Activated CD8-positive, alpha-beta memory T cell treated with anti-CD3 and anti-CD28 coated beads for 24 hours (primary cell): ENCODE measurements at places on chromosomes 5 and 9.
A peak's percentile ranks its signal among the peaks of the same experiment; 100 is the strongest.

DNA sequence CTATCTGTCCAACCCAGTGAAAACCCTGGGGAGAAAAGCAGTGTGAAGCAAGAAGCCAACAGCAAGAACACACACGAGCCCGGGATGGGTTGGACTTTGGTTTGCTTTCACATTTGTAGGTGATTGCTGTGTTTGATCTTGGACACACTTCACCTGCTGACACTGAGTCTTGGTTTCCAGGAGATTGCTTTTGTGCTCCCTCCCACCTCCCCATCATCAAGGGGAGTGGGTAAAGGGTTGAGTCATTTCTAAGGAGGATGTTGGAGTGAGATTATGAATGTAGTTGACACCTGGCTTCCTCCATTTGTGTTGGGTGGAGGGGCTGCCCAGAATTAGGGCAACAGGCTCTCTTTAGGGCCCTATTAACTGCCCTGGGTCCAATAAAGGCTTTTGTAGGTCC lies 37.5 kb downstream of the ANKDD1B start:
- no peak for DNase-seq

DNA sequence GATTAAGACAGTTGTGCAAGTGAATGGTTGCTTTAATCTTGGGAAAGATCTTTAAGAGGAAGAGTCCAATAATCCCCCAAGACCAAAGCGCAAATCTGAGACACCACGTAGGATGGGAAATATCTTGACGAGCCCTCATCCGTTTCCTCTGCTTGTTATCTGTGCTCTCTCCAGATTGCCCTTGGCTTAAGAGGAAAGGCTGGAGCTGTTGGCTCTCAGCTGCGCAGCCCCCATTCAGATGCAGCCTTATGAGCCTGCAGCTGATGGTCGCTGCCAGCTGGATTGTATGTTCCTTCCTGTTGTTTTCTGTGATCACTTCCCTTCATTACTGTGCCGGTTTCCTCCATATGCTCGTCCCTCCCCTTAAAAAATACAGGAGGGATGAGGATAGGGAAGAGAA lies 47.7 kb downstream of the PWWP2A start:
- no peak for DNase-seq

DNA sequence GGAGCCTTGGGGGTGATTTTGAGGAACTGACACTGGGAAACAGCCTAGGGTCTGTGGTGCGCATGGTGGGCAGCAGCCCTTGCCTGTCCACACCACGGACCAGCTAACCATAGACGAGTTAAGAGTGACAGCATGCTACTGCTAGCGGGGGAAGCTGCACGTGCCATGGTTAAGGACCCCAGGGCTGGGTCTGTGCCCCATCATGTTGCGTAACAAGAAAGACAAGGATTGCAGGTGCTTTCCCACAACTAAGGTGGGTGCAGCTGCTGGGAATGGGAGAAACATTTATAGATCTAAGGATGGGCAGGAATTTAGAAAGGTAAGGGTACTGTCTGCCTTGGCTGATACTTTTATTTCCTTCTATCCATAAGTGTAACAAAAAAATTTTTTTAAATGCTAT lies 17.9 kb upstream of the KCNMB1 start:
- DNase-seq = no peak

- no peak for DNase-seq
Measured at GRCh38 chr9:134128727-134129679, 6.9 kb upstream of the WDR5 start.

DNA sequence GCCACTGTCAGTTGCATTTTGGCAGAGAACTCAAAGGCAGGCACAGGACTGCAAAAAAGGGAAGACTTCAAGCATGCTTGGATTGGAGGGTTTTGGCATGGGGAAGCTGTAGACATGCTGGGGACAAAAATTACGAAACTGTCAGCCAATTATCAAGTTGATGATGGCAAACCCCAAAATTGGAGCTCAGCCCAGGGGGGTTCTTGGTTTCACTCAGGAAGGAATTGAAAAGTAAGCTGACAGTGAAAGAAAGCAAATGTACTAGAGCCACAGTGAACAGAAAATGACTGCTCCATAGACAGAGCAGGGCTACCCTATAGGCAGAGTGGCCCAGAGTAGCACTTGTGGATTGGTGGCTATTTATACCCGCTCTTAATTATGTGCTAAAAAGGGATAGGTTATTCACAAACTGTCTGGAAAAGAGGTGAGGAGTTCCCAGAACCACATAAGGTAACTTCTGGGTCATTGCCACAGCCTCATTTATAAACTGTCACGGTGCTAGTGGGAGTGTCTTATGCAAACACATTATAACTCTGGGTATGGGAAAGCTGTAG lies 14.6 kb upstream of the CFAP95 start:
- no peak for DNase-seq

DNA sequence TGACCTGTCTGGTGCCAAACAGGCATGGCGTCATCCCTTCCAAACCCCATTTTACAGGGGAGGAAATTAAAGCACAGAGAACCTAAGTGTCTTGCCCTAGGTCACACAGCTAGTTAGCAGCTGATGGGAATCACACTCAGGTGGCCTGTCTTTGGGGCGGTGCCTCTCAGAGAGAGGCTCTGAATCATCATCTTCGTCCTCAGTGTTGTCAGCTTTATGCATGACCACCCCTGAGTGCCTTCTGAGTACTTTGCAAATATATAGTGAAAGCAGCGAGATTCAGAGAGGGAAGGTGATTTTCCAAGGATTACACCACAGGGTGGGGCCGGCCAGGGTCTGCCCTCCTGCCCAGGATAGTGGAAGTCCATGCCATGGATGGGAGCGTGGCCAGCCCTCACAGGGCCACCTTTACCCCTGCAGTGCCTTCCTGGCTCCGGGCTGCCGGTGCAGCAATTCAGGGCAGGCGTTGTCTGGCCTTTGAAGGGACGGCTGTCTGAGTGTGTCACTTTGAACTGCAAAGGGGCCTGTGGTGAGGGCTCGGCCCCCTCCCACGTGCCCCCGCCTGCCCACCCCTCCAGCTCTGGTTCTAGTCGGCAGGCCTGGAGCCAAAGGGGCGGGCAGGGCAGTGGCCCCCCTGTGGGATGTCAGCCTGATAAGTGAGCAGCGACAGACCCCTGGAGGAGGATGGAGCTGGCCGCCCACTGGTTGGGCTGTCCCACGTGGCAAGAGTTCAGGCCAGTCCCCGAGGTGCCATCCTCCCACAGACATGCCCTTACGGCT lies 16.9 kb downstream of the LMX1B start:
- DNase-seq = no peak

DNA sequence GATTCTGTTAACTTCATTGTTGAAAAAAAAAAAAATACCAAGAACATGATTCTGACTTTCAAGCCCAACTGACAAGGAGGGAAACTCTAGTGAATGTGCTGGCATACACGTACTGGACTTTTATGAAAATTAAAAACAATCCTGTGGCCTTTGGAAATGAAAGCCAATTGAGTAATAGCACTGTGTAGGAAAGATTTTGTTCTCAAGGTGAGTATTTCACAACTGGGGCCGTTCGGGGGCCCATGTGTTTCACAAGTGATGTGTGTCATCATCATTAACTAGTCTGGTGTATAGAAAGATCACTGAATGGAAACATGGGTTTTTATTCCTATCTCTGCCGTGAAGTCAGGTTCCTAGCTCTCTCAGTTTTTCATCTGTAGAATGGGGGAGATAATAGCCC lies 605.0 kb upstream of the CLINT1 start:
- no peak for DNase-seq

- no peak for DNase-seq
Measured at GRCh38 chr9:121725008-121725775, 73.8 kb downstream of the DAB2IP start.

DNA sequence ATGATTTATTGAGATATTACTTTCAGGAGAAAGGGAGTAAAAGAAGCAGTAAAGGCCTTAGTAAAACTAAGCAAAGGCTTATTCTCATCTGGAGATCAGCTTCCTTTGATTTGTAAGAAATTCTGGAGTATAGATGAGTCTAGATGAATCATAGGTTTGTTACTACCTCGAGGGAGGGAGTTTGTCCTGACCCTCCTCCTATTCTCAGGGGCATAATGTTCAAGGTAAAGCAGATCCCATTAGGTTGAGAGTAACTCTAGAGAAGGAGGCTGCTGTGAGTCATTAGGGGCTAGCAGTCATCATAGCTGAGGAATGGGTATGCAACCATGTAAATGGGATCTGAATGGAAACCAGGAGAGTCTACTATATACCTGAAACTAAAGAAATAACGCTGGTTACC lies 155.5 kb upstream of the MOCS2 start:
- DNase-seq = no peak

- DNase-seq = no peak
Measured at GRCh38 chr9:121034529-121034928, 15.5 kb downstream of the C5 start.

GRCh38 chr5:171340491-171340890 lies 31.4 kb downstream of the TLX3 start:
- no peak for DNase-seq

- no peak for DNase-seq
Measured at GRCh38 chr9:94778013-94778412, 51.5 kb downstream of the AOPEP start.

GRCh38 chr5:83718195-83718825 lies 2.3 kb downstream of the HAPLN1 start:
- DNase-seq = no peak

DNA sequence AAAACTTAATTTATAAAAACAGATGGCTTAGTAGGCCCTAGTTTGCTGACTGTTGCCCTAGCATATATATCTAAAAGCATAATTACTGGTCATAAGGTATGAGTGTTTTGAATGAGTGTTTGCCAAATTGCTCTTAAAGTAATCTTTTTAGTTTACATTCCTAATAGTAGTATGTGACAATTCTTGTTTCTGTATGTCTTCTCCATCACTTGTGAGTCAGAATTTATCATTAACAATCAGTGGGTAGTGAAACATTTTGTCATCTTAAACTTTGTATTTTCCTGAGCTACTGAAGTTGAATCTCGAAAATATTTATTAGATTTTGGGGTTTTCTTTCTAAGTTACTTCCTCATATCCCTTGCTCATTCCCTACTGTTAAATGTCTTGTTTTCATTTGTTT lies 49.6 kb downstream of the APC start:
- DNase-seq = no peak

- no peak for DNase-seq
Measured at GRCh38 chr5:579746-580366, 32.3 kb upstream of the CEP72 start.

GRCh38 chr5:123806644-123807043 lies 294.7 kb downstream of the CSNK1G3 start:
- DNase-seq = no peak

DNA sequence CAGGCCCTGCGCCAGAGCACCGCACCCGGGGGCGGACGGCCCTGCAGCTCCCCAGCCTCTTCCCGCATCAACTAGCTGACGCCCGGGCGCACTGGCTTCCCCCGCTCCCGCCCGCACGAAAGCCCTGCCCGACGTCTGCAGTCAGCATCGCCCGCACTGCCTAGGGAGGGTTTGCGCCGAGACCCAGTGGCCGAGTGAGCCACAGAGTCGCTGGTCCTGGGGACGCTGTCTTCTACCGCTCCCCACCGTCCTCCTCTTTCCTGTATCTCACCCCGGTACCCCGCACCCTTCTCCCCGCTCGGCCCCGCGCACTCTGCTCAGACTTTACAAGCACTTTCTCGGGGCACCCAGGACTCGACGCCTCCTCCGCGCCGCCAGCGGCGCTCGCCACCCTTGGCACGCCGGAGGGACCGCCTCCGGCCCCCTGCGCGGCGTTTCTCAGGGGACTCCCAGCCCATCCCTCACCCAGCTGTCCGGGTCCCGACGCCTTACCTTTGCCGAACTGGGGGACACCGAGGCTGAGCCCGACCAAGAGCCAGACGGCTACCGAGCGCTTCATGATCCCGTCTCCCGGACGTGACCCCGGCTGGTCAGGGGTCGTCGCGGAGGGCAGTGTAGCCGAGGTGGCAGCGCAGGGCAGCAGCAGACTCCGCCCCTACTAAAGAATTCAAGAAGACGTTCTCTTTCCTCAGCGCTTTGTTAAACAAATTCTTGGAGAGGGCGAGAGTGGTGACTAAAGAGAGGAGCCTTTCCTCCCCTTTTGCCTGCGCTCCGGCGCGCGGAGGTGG lies 670 bp downstream of the EDIL3 start:
- no peak for DNase-seq

DNA sequence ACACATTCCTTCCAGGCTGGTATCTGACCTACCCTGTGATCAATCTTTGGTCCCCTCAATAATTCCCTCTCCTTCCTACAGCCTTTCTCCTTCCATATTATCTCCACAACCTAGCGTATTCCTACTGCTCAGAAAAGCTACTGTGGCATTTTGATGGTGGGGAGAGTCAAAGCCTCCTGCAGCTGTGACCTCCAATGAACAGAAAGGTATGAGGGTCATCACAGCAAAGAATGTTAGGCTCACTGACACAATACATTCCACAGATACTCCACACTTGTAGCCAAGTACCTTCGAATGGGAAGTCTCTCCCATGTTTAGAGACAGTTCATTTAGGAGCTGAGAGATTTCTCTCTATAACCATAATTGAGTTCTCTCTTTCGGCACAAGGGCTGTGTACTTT lies 5.9 kb downstream of the FBN2 start:
- DNase-seq = no peak

- no peak for DNase-seq
Measured at GRCh38 chr5:168301593-168302390, 10.3 kb downstream of the WWC1 start.

DNA sequence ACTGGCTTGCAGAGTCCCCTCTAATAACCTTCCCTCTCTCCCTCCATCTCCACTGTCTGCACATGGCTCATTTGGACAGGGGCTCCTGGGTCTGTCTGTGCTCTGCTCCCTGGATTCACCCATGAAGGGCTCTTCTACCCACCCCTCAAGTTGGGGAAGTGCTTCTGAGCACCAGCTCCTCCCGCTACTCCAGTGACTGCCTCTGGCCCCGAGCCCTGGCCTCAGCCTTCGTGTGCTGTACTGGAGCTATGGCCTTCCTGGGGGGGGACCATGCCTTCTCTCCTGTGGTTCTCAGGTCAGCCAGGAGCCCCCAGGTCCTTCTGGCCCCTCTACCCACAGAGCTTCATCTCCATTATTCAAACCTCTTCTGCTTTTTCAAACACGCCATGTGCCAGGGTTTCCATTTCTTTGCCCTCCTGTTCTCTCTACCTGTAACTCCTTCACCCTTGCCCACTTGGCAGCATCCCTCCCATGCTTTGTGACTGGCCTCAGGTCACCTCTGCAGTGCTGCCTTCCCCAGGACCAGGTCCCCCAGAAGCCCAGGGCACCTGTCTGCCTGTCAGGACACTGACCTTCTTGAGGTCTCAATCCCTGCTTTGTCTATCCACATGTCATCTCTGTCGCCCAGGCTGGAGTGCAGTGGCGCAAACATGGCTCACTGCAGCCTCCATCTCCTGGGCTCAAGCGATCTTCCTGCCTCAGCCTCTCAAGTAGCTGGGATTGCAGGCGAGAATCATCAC lies 9.5 kb downstream of the SH3PXD2B start:
- DNase-seq = no peak

- peak; percentile 71 for DNase-seq
Measured at GRCh38 chr9:34403554-34404380, 27.1 kb upstream of the MYORG start.

DNA sequence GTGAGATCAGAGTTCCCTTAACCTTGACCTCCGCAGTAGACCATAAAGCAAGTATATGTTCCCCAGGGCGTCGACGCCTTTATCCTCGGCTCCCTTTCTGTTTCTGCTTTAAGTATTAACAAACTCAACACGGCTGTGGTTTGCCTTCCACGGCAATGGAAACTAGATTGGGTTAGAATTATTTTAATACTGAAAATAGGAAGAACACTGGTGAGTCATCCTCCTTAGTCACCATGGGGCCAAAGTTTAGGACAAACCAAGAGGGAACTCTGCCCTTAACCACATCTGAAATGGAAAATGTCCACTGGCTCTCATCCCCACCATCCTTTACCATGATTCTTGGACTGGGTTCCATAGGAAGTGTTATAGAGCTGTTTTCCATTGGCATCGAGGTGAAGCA lies 386.1 kb downstream of the ACTL7B start:
- no peak for DNase-seq
